Stimulated activated CD4-positive, alpha-beta T cell treated with anti-CD3 and anti-CD28 coated beads, Interleukin-1b, Interleukin-23, amount 100 ng/mL, for 24 hours (primary cell): ENCODE measurements at places on chromosomes 7 and 10.

GRCh38 chr7:27745064-27745583 lies 5.2 kb downstream of the TAX1BP1 start:
- DNase-seq = no peak

DNA sequence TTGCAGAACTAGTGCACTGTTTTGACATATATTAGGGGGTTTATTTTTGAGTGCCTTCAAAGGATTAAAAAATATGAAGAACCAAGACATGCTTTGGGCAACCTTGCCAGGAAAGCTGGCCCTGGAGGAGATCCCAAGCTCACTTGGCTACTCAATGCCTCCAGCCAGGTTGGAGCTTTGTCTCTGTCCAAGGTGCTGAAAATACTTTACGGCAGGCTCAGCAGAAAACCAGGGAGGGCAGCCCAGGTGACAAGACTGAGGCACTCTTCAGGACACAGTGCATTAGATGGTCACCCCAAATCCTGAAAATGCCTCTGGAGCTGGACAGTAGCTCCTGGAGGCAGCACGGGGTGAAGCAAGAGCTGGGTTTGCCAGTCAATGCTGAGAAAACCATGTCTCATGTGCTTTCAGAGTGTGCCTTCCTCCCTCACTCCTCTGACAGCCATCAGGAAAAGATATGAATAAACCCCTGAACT lies 5.8 kb upstream of the KCNH2 start:
- DNase-seq = no peak

GRCh38 chr7:5713124-5713912 lies 68.1 kb downstream of the RNF216 start:
- no peak for DNase-seq

- DNase-seq = no peak
These were observed 30.6 kb downstream of the POR start for GRCh38 chr7:75945297-75946168.

DNA sequence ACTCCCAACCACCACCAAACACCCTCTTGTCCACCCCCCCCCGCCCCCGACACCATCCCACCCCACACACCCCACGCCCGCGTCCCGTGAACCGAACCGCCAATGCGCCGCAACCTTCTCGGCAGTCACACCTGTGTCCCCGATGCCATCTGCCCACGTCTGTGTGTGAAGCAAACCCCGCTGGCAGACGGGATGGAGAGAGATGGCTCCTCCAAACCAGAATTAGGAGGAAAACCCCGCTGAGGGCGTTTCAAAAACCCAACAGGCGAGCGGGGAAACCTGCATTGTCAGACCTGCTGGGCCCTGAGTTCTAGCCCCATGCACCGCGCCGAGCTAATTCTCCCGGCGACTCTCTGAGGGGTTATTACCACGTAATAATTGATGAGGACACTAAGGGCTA lies 28.6 kb upstream of the KCNK18 start:
- DNase-seq = no peak

GRCh38 chr10:15853800-15854199 lies 6.5 kb downstream of the MINDY3 start:
- no peak for DNase-seq

DNA sequence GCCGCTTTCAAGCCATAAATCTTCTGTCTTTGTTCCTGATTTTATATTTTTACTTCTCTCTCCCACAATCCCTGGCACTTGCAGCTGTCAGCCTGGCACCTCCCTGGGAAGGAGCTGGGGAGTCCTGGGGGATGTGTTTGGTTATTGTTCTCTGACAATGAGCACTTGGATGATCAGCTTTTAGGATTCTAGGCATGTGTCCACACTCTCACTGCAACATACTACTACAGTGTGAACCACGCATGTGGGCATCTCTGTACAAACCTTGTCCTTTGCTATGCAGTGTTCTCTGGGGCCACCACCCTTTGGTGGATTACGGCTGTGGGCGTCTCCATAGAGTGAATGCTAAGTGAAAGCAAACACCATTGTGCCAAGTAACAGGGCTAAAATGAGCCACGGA lies 168.4 kb upstream of the KMT2E start:
- DNase-seq = no peak

DNA sequence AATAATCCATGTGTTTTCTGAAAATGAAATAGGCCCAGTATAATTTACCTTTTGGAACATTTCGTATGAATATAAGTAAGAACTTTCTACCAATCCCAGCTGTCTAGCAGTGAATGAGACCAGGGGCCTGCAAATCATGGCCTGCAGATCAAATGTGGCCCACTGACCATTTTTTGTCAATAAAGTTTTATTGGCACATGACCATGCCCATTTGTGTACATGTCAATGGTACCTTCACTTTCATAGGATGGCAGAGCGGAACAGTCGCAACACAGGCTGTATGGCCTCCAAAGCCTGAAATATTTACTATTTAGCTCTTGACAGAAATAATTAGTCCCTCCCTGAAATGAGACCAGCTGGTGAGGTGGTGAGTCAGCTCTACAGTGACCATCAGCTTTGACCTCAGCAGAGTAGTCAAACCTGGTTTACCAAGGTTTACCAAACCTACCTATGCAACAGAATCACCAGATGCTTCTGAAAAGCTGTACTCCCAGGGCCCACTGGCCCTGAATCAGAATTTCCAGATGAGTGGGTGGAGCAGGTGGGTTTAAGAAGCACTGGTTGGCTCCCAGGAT lies 13.8 kb upstream of the C10orf90 start:
- DNase-seq = no peak

GRCh38 chr10:97018251-97019212 lies 167.2 kb downstream of the SLIT1 start:
- no peak for DNase-seq

DNA sequence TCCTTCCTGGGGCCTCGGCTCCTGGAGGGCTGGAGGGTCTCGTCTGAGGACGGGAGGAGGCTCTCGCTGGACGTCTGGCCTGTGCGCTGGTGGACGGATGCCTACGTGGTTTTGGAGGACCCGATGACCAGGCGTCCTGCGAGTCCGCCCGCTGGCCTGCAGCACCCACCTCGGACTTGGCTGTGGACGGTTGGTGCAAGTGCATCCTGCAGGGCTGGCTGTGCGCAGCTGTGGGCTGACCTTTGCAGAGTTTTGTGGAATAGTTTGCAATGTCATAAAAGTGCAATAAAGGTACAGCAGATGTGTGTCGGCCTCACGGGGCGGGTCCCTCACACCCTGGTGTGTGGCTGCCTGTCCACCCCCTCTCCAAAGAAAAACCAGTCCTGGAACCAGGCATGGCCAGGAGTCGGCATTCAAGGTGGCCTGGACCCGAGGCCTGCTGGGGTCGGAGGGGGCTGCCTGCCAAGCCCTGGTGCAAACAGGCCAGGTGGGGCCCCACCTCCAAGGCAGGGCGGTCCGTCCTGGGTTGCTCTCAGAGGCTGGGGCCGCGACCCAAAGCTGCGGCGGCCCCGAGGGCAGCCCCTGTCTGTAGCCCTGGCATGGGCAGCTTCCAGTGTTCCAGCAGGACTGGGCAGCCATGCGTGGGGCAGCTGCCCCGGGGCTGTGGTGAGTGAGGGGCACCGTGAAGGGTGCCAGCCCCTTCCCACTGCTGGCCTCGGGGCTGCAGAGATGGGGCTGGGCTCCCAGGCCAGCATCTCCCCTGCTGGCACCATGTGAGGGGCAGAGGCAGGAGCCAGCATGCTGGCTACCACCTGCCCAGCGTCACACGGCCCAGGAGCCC lies 29.3 kb upstream of the FOXL3 start:
- no peak for DNase-seq

DNA sequence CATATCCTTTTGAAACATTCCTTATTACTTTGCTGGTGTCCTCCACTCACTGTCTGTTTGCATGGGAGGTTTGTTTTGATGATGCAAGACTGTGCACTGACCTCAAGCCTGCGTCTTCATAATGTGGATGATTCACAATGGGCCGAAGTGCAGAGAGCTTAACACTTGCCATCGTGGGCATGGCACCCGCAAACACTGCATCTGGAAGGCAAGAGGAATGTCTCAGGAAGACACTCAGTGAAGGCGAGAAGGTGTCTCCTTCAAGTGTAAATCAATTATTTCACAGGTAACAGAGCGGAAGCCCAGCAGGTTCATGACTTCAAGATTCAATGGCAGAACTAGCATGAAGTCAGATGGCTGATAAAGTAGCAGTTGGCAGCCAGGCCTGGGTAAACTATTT lies 98.1 kb downstream of the DPY19L1 start:
- no peak for DNase-seq

DNA sequence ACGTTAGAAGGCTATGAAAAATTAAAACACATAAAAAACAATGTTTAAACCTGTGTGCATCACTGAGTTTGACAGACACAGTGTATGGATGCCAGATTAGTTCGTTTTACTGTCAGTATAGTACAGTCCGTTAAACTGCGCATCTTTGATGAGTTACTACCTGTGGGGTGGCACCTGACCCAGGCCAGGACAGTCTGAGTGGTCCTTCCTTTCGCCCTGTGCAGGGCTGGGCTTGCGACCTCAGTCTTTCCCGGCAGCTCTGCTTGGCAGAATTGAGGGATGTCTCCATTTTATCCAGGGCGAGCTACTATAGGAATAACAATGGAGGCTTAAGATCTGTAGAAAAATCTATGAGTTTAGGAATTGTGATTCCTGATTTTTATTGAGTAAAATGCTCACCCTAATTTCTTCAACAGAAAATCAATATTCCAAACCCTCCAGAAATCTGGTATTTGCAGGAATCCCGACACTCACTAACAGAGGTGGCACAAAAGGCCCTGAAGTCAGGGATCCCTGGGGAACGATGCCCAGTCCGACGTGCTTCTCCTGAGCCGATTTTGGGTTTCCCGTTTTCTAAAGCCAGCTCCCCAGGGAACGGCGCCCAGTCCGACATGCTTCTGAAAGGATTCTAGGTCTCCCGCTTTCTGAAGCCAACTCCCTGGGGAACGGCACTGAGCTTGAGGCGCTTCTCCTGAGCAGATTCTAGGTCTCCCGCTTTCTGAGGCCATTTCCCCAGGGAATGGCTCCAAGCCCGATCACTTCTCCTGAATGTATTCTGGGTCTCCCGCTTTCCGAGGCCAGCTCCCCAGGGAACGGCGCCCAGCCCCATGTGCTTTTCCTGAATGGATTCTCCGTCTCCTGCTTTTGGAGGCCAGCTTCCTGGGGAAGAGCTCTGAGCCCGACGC lies 377.6 kb downstream of the DNAJB6 start:
- no peak for DNase-seq

- DNase-seq = no peak
These were observed 129.4 kb upstream of the SAMD8 start for GRCh38 chr10:74981831-74982633.

- no peak for DNase-seq
These were observed 369.0 kb downstream of the MAGI2 start for GRCh38 chr7:79084423-79084822.

DNA sequence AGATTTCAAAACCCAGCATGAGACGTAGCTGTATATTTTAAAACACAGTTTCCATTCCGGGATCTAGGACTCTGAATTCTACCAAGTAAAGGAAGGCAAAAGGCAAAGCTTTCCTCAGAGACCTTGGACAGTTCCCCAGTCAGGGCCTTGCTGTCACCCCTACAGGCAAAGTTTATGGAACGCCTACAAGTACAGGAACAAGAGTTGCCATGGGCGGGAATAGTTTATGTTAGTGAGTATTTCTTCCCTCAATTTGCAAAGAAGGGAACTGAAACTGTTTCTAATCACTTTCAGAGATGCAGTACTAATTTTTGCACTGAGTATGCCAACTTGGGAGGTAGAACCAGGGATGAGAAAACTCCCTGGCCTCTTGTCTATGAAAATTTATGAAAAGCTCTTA lies 68.2 kb upstream of the LRGUK start:
- no peak for DNase-seq

DNA sequence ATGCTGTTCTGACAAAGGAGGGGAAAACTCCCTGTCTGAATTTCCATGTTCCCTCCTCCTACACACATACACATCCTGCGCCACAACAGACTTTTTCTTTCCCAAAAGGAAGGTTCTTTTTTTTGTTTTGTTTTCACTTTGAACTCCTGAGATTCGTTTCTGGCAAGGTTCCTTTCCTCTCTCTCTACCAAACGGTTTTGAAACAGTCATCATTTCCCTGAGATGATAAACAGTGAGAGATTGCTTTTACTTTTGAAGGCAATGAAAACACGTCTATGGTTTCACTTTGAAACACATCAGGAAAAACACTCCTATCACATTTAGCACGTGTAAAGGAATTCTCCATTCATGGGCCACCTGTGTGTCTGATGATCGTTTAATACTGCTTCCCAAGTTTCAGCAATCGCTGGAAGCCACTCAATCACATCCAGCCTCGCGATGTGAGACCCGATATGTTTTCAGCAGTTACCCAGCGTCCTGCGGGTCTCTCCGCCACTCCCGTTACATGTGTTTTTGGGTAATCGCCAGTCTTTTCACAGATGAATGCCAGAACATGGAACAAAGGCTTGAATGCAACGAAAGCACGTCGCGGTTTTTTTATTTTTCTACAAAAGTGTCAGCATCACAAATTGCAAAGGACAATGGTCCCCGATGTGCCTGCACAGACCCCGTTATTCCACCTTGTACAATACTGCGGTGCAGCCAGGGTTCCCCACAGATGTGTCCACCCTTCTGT lies 62.8 kb upstream of the CUX1 start:
- no peak for DNase-seq

- DNase-seq = no peak
These were observed 77.9 kb downstream of the CCDC71L start for GRCh38 chr7:106583100-106583499.

DNA sequence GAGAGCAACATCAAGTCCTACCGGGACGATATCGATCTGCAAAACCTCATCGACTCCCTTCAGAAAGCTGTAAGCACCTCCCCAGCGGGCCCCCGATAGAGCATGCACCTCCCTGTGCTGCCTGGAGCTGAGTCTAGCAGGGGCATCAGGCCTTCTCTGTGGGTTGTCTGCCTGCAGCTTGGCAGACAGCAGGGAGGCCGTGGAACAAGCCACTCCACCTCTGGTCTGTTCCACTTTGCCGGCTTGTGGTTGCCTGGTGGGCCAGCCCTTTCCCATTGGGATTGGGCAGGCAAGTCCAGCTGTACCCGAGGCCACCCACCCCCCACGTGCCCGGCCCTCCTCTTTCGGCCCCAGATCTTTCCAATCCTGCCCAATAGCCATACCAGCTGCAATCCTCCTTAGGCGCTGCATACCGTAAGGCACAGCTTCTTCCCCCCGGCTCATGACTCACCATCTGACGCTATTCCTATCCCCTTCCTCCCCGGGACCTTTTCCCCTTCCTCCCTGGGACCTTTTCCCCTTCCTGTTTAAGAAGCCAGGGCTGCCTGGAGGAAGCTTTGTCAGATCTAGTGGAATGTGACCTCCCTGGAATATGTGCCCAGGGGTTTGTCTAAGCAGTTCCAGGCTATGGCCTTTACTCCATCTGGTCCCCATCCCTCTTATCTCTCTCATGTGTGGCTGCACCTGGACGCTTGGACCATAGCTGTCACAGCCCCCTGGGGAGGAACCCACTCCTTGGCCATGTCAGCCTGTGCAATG lies 28.1 kb upstream of the SH2D4B start:
- DNase-seq = no peak
